ENCODE measurements at places on chromosomes 13 and 19.

DNA sequence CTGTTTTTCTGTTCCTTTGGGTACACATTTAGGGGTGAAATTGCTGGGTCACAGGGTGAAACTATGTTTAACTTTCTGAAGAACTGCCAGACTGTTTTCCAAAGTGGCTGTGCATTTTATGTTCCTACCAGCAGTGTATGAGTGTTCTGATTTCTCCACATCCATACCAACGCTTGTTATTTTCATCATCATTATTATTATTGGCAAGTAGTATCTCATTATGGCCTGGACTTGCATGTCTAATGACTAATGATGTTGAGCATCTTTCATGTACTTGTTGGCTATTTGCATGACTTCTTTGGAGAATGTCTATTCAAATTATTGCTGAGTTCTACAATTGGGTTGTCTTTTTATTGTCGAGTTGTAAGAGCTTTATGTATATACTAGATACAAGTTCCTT, 321.8 kb upstream of the HTR2A start:
- no peak for DNase-seq

GRCh38 chr13:82147526-82147925, 1734.7 kb downstream of the SLITRK1 start:
- DNase-seq: no peak

DNA sequence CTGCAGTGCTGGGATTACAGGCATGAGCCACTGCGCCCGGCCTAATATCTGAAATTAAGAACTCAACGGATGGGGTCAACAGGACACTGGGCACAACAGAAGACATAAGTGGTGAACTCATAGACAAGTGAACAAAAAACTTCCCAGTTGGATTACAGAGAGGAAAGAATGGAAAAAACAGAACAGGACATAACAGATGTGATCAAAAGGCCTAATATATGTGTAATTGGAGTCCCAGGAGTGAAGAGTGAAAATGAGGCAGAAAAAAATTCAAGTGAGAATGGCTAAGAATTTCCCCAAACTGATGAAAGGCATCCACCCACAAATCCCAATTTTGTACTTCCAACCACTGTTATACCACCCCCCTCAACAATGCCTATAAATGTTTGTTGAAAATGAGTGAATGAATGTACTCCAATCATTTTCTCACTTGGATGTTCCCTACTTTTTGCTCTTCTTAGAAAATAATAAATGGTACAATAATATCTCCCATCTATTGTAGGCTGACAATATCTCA, 18.3 kb upstream of the ANGPTL8 start:
- DNase-seq: no peak

DNA sequence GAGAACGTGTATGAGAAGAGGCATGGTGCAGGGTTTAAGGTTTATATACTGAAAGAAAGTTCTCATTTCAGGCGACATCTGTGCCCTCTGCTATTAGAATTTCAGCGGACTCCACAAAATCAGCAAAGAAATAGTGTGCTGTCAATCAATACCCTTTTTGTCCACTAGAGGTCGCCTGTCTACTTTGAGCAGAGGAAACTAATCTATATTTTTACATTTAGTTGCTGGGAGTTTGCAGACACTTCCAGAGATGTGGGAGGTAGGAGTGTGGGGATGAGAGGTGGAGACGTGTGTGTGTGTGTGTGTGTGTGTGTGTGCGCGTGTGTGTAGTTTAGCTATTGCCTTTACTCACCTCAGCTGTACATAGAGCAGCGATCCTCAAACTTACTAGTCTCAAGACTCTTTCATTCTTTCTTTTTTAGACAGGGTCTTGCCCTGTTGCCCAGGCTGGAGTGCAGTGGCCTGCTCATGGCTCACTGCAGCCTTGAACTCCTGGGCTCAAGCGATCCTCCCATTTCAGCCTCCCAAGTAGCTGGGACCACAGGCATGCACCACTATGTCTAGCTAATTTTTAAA, 9.7 kb downstream of the INAFM1 start:
- DNase-seq: peak; percentile 61

GRCh38 chr19:19485161-19485997, 30.0 kb downstream of the TSSK6 start:
- DNase-seq: no peak

DNA sequence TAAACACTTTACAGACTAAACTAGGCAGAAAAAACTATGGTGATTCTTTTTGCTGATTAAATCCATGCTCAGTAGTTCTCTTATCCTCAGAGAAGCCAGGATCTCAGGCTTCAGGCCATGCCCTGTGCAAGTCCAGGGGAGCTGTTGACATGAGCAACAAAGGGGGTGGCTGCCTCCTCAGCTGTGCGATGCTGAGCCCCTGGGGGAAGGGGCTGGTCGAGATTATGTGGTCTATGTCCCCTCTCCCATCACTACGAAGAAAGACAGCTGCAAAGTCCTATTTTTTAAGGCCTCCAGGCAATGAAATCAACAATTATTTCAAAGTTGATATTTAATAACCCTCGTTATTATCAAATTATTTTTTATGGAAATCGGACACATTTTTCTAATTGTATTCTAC, 37.0 kb downstream of the IRS2 start:
- no peak for DNase-seq

- DNase-seq: no peak
Observed at GRCh38 chr13:98847780-98848179, 95.3 kb upstream of the SLC15A1 start.

DNA sequence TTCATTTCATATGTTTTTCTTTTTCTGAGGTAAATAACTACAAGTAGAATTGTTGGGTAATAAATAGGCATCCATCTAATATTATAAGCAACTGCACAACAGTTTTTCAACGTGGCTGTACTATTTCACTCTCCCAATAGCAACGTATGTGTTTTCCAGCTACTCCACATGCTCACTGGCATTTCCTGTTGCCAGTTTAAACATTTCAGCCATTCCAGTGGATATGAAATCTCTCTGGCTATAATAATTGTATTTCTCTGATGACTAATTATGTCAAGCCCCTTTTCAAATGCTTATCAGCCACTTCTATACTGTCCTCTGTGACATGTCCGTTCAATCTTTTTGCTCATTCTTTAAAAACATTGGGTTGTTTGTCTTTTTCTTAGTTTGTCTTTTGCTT, 26.8 kb upstream of the ALOX5AP start:
- no peak for DNase-seq

GRCh38 chr19:33350538-33351309, 22.8 kb upstream of the CEBPG start:
- no peak for DNase-seq

DNA sequence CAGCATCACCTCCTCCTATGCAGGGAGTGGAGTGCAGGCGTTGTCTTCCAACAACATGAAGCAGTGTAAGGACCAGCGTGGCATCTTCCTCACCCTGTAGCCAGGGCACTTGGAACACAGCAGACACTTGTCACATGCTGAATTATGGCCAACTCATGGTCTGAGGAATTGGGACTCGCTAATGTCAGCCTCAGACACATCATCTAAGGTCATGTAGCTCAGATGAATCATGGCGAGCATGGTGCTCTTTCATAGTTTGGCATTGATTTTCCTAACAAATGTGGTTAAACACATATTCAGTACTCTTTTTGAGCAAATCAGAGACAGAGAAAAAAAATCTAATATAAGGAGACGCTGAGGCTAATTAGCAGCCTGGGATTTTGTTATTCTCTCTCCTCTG, 99.6 kb upstream of the SGCG start:
- DNase-seq: no peak

DNA sequence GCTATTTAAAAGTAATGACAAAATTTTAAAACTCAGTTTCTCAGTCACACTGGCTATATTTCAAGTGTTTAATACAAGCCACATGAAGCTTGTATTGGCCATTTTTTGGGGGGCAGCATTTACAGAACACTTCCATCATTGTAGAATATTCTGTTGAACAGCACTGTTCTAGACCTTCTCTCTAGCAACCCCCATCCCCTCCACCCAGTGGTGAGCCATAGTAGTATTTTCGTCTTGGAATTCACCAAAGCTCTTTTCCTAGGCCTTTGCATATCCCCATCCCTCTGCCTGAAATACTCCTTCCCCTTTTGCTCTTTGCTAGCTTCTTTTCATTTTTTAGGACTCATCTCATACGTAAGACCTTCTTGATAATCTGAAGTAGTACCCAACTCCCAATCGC, 99.5 kb downstream of the ZC3H13 start:
- DNase-seq: no peak

DNA sequence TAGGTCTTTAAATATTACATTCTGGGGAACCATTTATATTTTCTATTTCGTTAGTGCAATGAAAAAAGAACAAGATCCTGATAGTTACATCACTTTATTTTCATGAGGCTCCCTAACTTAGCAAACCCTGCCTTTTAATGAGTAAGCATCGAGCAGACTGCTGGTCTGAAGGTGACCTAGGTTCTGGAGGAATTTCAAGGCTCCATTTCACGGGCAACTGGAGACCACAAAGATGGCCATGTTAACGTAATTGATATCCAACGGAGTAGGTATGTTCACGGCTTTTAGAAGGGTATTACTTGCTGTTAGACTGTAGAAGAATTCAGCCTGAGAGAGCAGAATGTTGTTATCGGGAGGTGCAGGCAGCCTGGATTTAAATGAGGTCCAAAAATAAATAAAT, 1597.6 kb downstream of the EFNB2 start:
- DNase-seq: no peak
